ENCODE measurements at places on chromosomes 1 and 21.

DNA sequence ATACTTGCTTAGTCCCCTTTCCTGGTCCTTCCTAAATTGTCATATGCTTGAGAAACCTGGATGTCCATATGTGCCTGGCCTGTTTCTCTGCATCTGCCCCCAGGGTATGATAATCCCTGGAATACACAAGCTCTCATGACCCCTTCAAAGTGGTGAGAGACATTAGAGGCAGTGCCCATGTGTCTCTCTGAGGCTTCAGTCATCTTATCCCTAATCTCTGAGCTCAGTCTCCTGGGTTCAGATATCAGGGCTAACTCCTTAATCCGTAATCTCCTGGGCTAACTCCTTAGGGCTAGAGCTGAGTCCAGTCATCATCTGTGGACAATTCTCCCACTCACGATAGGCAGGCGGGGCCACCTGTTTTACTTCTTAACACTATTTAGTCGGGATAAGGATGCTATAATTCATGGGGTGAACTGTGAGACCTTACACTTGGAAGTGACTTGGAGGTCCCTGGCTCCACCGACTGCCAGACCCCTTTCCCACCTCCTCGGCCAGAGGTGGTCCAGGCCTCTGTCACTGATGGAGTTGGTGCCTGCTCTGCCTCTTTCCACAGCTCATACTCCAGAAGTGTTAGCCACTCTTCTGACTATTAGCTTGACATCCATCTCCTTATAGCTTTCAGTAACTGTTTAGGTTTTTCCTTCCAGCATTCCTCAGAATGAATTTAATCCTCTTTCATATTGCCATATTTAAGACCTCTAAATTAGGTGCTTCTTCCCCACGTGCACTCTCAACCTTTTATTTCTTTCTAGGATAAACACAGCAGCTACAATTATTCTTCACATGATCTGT, 22.7 kb downstream of the CCN1 start:
- no peak for DNase-seq

DNA sequence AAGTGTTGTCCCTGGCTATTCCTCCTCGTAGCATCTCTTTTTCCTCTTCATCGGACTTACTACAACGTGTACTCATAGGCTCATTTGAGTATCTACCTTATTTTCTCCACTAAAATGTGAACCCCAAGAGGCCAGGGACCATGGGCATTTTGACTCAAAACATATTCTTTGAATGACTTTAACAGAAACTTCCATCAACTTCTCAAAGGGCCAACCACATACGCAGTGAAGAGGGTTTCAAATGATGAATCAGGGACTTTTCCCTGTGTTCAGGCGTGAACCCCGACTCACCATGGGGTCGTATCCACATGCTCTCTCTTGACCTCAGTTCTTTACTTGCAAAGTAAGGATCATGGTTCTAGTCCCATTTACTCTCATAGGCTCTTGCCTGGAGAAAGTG, 20.2 kb upstream of the GPR137B start:
- DNase-seq: no peak

GRCh38 chr1:75394386-75395139, 216.4 kb downstream of the SLC44A5 start:
- DNase-seq: no peak

GRCh38 chr1:34412598-34413370, 236.1 kb downstream of the C1orf94 start:
- DNase-seq: no peak

GRCh38 chr1:20896826-20897225, 109.7 kb upstream of the HP1BP3 start:
- DNase-seq: no peak

GRCh38 chr1:56200896-56201295, 378.5 kb downstream of the PLPP3 start:
- DNase-seq: no peak

DNA sequence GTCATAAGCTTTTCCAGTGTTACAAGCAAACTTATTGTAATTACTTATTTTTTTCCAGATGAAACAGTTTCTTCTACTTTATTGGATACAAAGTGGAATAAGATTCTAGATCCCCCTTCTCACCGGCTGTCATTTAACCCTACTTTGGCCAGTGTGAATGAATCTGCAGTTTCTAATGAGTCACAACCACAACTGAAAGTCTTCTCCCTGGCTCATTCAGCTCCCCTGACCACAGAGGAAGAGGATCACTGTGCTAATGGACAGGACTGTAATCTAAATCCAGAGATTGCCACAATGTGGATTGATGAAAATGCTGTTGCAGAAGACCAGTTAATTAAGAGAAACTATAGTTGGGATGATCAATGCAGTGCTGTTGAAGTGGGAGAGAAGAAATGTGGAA, 95.5 kb downstream of the ZFYVE9 start:
- no peak for DNase-seq

- no peak for DNase-seq
Observed at GRCh38 chr1:67635055-67635809, 49.8 kb upstream of the GADD45A start.

DNA sequence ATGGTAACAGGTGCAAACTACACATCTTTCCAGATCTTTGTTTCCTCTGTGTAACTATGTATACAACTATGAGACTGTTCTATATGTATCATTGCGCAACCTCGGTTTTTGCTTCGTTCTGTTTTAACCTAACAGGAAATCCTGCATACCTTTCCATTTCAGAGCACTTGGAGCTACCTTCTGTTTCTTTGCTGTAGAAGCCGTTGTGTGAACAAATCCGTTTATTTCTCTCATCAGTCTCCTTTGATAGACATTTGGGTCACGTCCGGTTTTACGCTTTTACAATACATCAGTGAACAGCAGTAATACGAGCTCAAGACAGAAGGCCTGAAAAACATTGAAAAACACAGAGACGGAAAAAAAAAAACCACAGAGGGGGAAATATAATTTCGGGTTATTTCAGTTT, 10.5 kb downstream of the ATP5IF1 start:
- no peak for DNase-seq

DNA sequence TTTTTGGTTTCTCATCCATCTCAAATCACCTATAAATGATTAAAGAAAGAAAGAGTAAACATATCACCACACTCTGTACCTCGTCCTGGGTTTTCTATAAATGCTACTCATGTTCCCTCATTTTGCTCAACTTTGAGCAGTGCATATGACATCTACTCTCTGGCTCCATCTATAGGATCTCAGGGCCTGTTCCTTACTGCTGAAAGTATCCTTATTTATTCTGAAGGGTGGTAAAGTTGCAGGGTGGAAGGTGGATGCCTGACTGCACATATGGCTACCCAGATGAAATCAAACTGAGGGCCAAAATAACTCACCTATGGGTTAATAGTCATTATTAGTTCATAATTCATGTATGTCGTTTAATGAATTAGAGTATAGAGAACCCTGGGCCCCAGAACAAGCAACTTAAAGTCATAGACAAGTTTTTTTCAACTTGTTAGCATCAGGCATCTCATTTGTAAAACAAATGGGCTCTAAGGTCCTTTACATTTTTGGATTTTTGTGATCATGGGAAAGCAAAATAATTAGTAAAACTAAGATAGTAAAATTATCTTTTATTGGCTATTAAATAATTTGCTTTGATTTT, 46.5 kb downstream of the NCF2 start:
- no peak for DNase-seq

- no peak for DNase-seq
Observed at GRCh38 chr1:72892461-72892860, 610.1 kb upstream of the NEGR1 start.

DNA sequence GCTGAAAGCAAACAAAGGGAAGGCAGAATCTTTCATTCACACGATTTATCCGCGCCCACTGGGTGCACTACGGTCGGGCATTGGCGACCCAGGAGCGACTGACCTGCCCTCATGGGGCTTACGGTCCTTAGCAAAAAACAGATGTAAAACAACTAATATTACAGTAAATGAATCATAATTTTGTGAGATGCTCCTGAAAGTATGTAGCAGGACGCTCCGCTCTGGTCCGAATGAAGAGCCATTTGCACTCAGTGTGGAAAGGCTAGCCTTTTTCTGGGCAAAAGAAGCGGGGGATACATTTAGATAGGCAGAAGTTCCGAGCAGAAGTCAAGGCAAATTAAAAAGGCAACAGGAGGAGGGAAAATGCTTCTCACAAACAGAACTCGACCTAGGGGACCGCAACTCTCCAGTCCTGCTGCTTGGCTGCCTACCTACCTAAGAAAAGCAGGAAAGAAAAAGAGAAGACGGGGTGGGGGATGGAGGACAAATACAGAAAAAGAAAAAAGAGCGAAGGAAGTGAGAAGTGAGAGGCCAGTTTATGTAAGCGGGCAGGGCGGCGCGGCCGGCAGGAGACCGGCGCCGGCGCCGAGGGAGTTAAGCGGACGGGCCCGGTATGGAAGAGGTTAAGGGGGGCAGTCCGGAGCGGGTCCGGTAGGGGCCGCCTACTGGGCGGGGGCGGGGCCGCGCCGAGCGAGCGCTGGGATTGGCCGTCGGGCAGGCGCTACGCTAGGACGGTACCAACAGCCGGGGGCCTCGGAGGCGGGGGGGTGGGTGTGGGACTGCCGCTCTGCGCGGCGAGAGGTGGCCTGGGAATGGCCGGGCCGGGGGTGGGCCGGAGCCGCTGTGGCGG, at the start of gene FAM20B:
FAM20B (plus strand) TSS at position 770 of the 850 bp plus-strand sequence. CDS start 17,954 bp downstream, outside the sequence.
- peak; percentile 81 for DNase-seq

- DNase-seq: no peak
Observed at GRCh38 chr1:10635085-10635896, 160.5 kb downstream of the PEX14 start.

DNA sequence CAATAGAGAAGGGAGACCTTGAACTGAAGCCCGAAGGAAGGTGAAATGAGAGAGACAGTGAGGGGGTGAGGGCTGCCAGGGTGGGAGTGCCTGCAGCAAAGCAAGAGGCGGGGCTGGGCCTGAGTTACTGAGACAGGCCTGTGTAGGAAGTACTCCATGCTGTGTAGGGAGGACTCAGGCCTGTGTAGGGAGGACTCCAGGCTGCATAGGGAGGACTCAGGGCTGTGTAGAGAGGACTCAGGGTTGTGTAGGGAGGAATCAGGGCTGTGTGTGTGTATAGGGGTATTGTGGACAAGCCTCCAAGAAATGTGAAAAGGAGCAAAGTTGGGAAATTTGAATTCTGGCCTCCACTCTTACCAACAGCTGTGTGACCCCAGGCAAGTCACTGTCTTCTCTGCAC, 133.8 kb upstream of the CACNA1E start:
- no peak for DNase-seq

DNA sequence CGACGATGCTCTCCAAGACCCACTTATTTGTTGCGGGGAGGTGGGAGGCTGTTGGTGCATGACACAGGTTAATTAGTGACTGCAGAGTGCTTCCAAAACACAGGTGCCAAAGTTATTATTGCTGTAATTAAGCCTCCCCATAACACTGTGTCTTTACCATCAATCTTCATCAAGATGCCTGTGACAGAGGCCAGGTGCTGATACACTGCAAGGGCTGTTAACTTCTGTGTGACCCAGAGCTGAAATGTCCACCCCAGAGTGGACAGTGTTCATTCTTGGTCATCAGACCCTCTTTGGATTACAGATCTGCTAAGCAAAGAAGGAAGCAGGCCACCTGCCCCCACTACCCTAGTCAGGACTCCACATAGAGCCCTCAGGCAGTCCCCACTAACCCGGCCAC, 55.5 kb downstream of the CAPN8 start:
- no peak for DNase-seq

GRCh38 chr1:169630006-169630405, at the start of gene SELP:
TSS of gene SELP (minus strand) at chr1:169630124. CDS start at chr1:169630074, 50 bp downstream.
- no peak for DNase-seq

DNA sequence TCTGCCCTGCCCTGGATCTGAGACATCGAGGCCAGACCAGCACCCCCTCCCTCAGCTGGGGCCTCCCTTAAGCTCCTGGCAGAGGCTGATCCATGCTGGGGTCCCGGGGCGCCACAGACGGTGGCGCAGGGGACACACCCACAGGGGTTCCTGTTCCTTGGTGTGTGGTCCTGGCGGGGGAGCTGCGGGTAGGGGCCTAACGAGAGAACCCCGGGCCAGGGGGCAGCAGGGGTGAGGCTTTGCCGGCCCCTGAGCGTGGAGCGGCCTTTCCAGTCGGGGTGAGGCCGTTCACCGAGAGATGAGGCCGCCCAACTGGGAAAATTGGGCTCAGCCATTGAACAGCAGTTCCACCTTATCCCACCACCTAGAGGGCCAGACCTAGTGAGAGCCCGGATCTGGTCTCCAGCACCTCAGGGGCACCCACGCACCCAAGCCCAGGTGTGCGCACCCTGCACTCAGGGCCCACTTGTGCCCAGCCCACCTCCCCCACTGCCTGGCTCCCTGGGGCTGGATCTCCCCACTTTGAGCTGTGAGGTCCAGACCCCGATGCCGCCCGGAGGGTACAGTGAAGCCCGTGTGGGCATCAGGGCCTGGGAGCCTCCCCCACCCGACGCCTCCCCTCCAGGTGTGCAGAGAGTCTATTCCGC, 45.5 kb upstream of the CCDC27 start:
- DNase-seq: no peak

All from hypothalamus (tissue), 51 donors.